Vagina (tissue), 2 donors: ENCODE measurements at places on chromosomes 1 and 21. TPM values are rescaled to one million over a fixed set of nuclear protein-coding genes. Genes with fewer than 3 reads are reported as not detected.

GRCh38 chr1:77899647-77900320 is 11.4 kb downstream of the NEXN start:
- DNase-seq: no peak

- DNase-seq: no peak
These were observed 81.2 kb downstream of the KCNN3 start for GRCh38 chr1:154788886-154789285.

The GABRD gene
- total RNA-seq: not detected

- DNase-seq: no peak
These were observed 190.9 kb downstream of the GIPC2 start for GRCh38 chr1:78236716-78237115.

The CYP4Z1 gene
- total RNA-seq: 1.2 TPM

GRCh38 chr1:161705537-161705936 is 1.5 kb upstream of the FCRLA start:
- DNase-seq: no peak

- DNase-seq: no peak
These were observed 23.1 kb downstream of the SNAP47 start for GRCh38 chr1:227758366-227758765.

DNA sequence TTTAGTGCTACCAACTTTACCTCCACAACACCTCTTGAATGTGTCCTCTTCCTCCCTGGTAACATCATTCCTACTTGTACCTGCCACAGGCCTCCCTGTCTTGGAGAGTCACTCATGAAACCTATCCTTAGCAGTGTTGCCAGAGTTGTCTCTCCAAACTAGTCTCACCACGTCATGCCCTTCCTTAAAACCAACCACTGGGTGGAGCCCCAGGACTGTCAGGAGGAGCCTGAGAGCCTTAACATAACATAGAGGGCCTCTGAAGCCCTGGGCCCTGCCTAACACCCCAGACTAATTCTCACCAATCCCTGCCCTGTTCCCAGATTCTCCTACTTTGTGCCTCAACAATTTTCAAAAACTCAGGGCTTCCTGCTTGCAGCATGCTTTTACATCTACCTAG is 65.3 kb downstream of the ZNF697 start:
- DNase-seq: no peak

GRCh38 chr1:228367798-228368791 is 38.5 kb downstream of the TRIM11 start:
- no peak for DNase-seq

DNA sequence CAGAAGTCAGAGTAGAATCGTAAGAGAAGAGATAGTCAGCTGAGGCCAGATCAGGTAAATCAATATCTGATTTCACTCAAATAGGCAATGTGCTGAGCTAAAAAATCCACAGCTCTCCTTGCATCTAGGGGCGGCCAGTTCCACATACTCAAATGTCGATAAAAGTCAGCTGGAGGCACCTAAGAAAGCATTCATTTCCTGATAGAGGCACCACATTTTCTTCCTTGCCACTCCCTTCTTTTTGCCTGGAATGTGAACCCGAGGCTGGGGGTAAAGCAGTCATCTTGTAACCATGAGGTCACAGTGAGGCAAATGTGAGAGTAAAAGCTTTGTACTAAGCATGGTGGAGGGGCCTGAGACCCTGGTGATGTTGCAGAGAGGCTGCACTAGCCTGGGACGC is 24.2 kb upstream of the CTPS1 start:
- DNase-seq: no peak

The ZNF684 gene
- 1.2 TPM for total RNA-seq

The UBL4B gene
- not detected for total RNA-seq

DNA sequence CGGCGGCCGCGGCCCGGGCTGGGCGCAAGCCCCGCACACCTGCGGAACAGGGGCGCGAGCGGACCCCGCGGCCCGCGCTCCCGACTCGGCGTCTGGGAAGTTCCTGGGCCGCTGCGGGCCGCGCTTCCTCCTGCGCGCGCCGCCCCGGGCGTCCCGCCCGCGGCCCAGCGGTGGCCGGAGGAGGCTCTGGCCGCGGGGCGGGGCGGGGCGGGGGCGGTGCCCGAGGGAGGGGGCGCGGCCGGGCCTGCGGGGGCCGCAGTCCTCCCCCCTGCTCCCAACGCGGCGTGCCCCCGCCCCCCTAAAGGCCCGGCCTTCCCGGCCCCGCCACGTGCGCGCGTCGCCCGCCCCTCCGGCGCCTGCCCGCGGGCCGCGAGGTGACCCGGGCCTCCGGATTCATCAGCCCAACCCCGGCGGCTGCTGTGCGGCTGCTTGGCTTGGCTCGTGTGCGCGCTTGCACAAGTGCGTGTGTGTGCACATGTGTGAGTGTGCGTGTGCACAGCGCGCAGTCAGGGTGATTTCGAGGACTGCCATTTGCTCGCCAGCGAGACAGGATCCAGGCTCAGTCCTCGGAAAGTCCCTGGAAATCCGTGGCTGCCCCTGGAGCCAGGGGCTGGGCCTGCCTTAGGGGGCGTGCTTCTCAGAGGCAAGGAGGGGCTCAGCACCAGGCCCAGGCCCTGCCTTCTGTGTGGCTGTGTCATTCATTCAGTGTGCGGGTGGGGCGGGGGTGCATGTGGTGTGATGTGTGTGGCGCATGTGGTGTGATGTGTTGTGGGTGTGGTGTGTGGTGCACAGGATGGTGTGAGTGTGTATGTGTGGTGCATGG is at the start of gene C2CD2:
Gene C2CD2, minus strand, starts transcription at position 188 of the 823 bp plus-strand sequence. CDS start 370 bp downstream, outside the sequence.
- DNase-seq: no peak

DNA sequence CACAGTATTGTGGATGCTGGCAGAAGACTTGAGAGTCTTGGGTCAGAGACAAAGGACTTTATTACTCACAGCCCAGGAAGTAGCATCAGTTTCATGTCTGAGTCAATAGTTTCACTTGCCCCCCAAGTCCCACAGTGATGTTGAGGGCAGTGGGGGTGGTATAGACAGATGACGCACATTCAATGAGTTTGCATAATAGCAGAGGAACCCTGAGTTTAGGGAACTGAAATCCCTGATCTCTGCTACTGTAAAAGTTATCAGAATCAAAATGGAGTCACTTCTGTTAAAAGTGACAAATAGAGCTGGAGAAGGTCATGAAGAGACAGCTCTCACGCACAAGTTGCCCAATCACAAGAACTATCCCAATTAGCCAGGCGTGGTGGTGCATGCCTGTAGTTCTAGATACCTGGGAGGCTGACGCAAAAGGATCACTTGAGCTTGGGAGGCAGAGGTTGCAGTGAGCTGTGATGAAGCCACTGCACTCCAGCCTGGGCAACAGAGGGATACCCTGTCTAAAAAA is 11.5 kb upstream of the HCRTR1 start:
- no peak for DNase-seq

DNA sequence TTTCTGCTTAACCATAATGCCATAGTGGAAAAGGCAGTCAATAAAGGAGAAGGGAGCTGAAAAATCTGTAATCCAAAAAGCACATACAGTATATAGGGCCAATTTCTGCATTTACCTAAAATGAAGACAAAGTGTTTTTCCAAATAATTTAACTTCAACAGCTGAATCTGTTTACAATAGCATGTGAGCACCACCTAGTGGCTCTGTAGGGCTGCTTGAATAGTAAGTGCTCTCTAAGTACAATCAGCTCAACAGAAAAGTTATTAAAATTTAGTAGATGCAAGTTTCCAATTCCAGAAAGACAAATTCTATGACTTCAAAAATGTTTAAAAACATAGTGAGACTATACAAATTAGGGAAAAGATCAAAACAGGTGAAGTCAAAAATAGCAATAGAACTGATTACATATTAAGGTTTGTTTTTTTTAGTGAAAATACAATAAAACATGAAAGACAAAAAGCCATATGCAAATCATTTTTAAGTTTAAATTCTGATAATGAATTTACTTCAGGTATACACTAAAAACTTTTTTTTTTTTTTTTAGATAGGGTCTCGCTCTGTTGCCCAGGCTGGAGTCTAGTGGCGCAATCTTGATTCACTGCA is 220.0 kb downstream of the SETD4 start:
- no peak for DNase-seq

The OLFML2B gene
- 12.8 TPM for total RNA-seq

DNA sequence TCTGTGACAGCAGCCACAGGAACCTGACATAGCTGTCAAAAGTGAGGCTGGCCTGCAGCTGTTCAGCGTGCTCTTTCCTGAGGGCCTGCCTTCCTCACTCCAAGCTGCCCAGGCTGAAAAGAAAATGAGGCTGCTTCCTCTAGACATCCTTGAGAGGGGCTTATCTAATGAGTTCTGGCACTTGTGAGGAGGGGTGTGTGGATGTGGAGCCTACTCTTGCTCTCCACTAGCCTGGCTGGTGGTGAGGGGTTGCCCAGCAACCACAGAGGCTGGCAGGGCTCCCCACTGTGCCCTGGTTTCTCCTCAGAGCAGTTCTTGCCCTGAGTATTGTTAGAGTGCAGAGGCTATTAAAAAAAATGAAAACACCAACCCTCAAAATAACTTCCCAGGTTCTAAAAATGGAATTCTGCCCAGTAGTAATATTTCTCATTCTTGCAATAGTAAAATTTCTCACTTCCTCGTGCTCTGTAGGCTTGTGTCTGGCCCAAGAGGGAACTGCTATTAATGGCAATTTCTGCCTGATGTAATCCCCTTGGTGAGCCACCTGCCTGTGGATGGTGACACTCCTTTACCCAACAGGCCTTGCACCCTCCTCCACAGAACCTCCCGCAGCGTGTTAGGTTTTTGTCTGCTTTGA is 52.6 kb upstream of the EPS8L3 start:
- peak; percentile 67 for DNase-seq

GRCh38 chr1:153220606-153221303 is 3.4 kb downstream of the PRR9 start:
- DNase-seq: no peak

The GPX7 gene
- total RNA-seq: 9.8 TPM

GRCh38 chr1:209758400-209758799 is 2.5 kb downstream of the TRAF3IP3 start:
- DNase-seq: no peak

The SELL gene
- total RNA-seq: not detected

- DNase-seq: no peak
These were observed 54.9 kb upstream of the RGS7 start for GRCh38 chr1:241411776-241412338.

The FAM151A gene
- total RNA-seq: not detected

The TRAF3IP3 gene
- total RNA-seq: 7.1 TPM

- DNase-seq: no peak
These were observed 107.8 kb downstream of the LACTBL1 start for GRCh38 chr1:22864886-22865285.

The HUNK gene
- 0.74 TPM for total RNA-seq

DNA sequence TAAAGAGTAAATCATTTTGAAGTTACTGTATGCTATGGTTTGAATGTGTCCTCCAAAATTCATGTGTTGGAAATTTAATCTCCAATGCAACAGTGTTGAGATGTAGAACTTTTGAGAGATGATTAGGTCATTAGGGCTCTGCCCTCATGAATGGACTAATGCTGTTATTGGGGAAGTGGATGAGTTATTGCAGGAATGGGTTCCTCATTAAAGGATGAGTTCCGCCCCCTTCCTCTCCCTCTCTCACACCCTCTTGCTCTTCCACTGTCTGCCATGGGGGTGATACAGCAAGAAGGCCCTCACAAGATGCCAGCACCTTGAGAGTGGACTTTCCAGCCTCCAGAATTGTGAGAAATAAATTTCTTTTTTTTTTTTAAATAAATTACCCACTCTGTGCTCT is 97.6 kb downstream of the ATP1A1 start:
- no peak for DNase-seq

The GREM2 gene
- 1.2 TPM for total RNA-seq

- no peak for DNase-seq
These were observed 303.7 kb downstream of the HLX start for GRCh38 chr1:221182791-221183533.

- no peak for DNase-seq
These were observed 133.3 kb upstream of the SLC44A3 start for GRCh38 chr1:94686882-94687281.

The CLK2 gene
- 48.1 TPM for total RNA-seq

GRCh38 chr1:12598974-12599373 is 19.0 kb downstream of the DHRS3 start:
- no peak for DNase-seq

DNA sequence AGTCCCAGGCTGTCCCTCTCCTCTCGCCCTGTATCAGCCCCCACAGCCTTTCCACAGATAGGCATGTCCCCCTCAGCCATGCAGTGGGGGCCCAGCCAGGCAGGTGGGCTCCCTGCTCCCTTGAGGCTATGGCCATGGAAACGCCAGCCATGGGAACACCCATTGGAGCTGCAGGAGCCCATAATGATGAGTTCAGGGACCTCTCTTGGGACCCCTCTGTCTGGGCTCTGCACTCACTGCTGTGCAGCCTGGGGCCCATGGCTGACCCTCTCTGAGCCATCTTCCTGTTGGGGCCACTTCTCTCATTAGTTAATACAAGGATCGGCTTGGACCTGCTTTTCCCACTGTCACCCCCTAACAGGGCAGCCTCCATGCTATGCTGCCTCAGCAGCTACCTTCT is 33.2 kb downstream of the WNT3A start:
- DNase-seq: no peak

The TRABD2B gene
- total RNA-seq: 5.6 TPM

The CD48 gene
- total RNA-seq: 4.7 TPM

GRCh38 chr1:55476445-55477015 is 261.4 kb upstream of the USP24 start:
- no peak for DNase-seq

The ANGPTL1 gene
- 19.4 TPM for total RNA-seq

GRCh38 chr1:95888941-95889390 is 655.0 kb downstream of the RWDD3 start:
- no peak for DNase-seq
